H1 (cell line): ENCODE measurements at places on chromosomes 11 and 22. TPM values are rescaled to one million over a fixed set of nuclear protein-coding genes. Genes with fewer than 3 reads are reported as not detected.

The DDT gene
- total RNA-seq: 106 and 110 TPM in 2 replicates

The BID gene
- 39.3 and 41.6 TPM in 2 replicates for total RNA-seq

The HTR3A gene
- total RNA-seq: 6.5 and 7.5 TPM in 2 replicates

The PARVG gene
- 0.37 and 0.50 TPM in 2 replicates for total RNA-seq

The GPHA2 gene
- total RNA-seq: 0.97 and 1.5 TPM in 2 replicates

The PATE2 gene
- total RNA-seq: not detected in 2 replicates

The RASSF10 gene
- 1.5 and 1.8 TPM in 2 replicates for total RNA-seq

The FAM83F gene
- 18.9 and 20.9 TPM in 2 replicates for total RNA-seq

The HEPACAM gene
- not detected in 2 replicates for total RNA-seq

The TPBGL gene
- 0.25 and 0.37 TPM in 2 replicates for total RNA-seq

The PNPLA5 gene
- total RNA-seq: 6.8 and 8.2 TPM in 2 replicates

The LRRC55 gene
- total RNA-seq: 1.1 and 1.4 TPM in 2 replicates

The TMEM151A gene
- total RNA-seq: 2.4 and 3.2 TPM in 2 replicates

The APOL4 gene
- total RNA-seq: not detected in 2 replicates

The STIM1 gene
- total RNA-seq: 11.6 and 12.2 TPM in 2 replicates

The C11orf97 gene
- total RNA-seq: not detected in 2 replicates

The NLRP10 gene
- total RNA-seq: 0.31 and 0.71 TPM in 2 replicates

The UPK3A gene
- 0.35 TPM in 1 of 2 replicates, not detected in the other for total RNA-seq

The OR52N4 gene
- total RNA-seq: not detected in 2 replicates

The MOV10L1 gene
- total RNA-seq: not detected in 2 replicates

The PIH1D2 gene
- 0.73 and 0.86 TPM in 2 replicates for total RNA-seq

The MIOX gene
- total RNA-seq: 0.30 and 0.33 TPM in 2 replicates

The ST13 gene
- total RNA-seq: 305 TPM in 2 replicates

The CBL gene
- total RNA-seq: 57.6 and 57.8 TPM in 2 replicates

The WNT7B gene
- 0.13 and 0.24 TPM in 2 replicates for total RNA-seq

The TMEM123 gene
- 80.1 and 82.3 TPM in 2 replicates for total RNA-seq

The BMAL1 gene
- 6.8 and 9.9 TPM in 2 replicates for total RNA-seq

The CNGA4 gene
- total RNA-seq: 0.33 TPM in 1 of 2 replicates, not detected in the other

The SLC1A2 gene
- total RNA-seq: 1.2 and 1.4 TPM in 2 replicates

The HYOU1 gene
- 293 and 295 TPM in 2 replicates for total RNA-seq

The APOL5 gene
- not detected in 2 replicates for total RNA-seq

The EEF1G gene
- 1,622 and 1,627 TPM in 2 replicates for total RNA-seq

The TSPAN32 gene
- not detected in 2 replicates for total RNA-seq

The TREH gene
- total RNA-seq: not detected in 2 replicates

The CDHR5 gene
- total RNA-seq: 0.11 TPM in 1 of 2 replicates, not detected in the other

The TRIM22 gene
- total RNA-seq: 56.0 and 57.4 TPM in 2 replicates

The C1QTNF5 gene
- 1.5 and 2.2 TPM in 2 replicates for total RNA-seq

The RAB39A gene
- 17.9 and 19.1 TPM in 2 replicates for total RNA-seq

The GSTT2B gene
- 4.7 and 6.3 TPM in 2 replicates for total RNA-seq

The DUSP8 gene
- total RNA-seq: 2.1 and 2.8 TPM in 2 replicates

The KCNJ11 gene
- total RNA-seq: 6.3 and 8.3 TPM in 2 replicates
